ENCODE measurements at places on chromosomes 16 and 17. TPM values are rescaled to one million over a fixed set of nuclear protein-coding genes. Genes with fewer than 3 reads are reported as not detected.

GRCh38 chr17:2954898-2955445 lies 108.4 kb downstream of the OR1D5 start:
- peak; percentile 85 for DNase-seq

GRCh38 chr17:73799781-73800627 lies 155.8 kb upstream of the SDK2 start:
- no peak for DNase-seq

DNA sequence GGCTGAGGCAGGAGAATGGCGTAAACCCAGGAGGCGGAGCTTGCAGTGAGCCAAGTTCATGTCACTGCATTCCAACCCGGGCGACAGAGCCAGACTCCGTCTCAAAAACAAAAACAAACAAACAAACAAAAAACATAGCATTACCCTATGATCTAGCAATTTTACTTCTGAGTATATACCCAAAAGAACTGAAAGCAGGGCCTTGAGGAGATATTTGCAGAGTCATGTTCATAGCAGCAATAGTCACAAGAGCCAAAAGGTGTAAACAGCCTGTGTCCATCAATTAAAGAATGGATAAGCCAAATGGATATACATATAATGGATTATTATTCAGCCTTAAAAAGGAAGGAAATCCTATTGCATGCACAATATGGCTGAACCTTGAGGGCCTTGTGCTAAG lies 63.1 kb downstream of the TOM1L2 start:
- DNase-seq = no peak

- DNase-seq = no peak
Measured at GRCh38 chr17:73929860-73930430, 273.5 kb upstream of the RPL38 start.

- DNase-seq = no peak
Measured at GRCh38 chr17:28057731-28058246, 15.3 kb downstream of the NLK start.

DNA sequence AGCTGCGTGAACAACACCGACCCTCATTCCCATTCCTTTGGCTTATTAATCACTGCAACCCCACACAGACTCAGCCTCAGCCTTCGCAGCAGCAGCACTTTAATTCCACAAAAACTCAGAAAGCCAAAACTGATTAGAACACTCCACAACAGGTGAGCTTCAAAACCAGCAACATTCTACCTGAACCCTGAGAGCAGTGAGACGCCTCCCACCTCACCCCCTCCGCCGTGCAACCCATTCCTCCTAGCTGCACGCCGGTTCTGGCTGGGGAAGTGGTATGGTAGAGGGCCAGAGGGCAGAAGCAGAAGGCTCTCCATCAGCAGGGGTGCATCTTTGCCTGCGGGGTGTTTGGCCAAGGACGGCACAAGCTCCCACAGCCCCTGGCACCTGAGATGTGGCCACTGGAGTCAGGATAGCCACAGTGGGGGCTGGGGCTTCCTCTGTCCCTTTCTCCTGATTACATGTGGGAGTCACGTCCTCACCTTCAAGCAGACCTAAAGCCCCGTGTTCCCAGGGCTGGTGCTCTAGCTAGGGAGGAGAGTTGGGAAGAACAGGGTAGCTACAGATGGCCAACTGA lies 1.6 kb downstream of the BORCS6 start:
- no peak for DNase-seq

DNA sequence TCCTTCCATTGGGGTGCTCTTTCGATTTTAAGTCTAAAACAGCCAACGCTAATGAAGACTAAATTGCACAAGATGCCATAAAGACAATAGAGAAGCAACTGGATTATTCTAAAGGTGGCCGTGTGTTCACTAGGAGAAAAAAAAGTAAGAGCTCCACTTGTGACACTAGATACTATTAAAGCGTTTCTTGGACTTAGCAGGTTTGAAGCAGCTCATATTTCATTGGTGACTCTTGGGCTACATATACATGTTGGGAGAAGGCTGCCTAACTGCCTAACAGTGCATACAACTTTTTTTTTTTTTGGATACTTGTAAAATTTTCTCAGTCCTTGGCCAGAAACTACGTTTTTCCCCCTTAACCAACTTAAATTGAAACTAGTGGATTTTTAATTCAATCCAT lies 111.8 kb upstream of the NOG start:
- DNase-seq = no peak

CTRL gene
- total RNA-seq = 0.34 TPM

DNA sequence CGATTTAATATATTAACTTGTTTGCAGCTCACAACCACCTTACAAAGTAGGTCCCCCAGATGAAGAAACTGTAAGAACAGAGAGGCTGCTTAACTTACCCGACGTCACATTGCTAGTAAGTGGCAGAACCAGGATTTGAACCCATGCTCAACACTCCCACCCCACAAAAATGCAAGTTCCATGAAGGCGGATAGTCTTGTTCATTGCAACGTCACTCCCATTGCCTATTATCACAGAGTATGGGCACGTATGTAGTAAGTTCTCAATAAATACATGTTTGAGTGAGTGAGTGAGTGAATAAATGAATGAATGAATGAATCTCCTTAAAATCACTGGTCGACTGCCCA lies 1.1 kb downstream of the USP31 start:
- no peak for DNase-seq

GRCh38 chr17:72953621-72954020 lies 138.9 kb downstream of the SLC39A11 start:
- no peak for DNase-seq

DNA sequence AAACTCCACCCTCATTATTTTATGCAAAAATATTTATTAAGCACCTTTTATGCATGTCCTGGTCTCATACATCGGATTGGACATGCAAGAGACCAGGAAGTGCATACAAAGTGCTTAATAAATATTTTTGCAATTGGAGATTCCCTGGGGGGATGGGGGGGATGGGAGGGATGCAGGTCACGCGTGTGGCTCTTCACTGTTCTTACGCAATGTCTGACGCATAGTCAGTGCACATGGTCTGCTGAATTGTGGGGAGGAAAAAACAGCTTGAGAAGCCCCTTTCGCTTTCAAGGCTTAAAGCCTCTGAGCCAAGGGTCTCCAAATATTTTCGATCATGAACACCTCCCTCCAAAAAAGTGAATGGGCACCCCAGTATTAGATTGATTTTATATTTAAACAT lies 96.7 kb upstream of the XYLT1 start:
- DNase-seq = no peak

GRCh38 chr17:39765175-39765574 lies 27.4 kb downstream of the GRB7 start:
- DNase-seq = no peak

ABCC11 gene
- total RNA-seq = 0.29 TPM

DNA sequence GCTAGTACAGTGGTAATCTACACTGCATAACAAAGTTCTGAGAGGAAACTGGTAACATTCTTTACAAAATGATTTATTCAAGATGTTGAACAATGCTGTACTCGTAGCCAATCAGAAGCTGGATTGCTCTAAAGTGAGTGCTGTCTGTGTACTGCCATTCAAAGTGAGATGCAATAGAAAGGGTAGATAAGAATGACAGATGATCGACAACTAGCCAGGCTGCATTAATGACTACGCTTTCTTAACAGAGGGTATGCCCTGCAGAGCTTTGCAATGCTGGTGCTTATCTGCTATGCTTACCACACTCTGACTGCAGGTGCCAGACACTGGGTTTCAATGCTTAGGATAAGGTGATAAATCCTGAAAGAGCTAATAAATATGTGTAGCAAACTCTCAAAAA lies 46.1 kb upstream of the SLC25A19 start:
- no peak for DNase-seq

IKZF3 gene
- total RNA-seq = not detected

KARS1 gene
- 159 TPM for total RNA-seq

DNA sequence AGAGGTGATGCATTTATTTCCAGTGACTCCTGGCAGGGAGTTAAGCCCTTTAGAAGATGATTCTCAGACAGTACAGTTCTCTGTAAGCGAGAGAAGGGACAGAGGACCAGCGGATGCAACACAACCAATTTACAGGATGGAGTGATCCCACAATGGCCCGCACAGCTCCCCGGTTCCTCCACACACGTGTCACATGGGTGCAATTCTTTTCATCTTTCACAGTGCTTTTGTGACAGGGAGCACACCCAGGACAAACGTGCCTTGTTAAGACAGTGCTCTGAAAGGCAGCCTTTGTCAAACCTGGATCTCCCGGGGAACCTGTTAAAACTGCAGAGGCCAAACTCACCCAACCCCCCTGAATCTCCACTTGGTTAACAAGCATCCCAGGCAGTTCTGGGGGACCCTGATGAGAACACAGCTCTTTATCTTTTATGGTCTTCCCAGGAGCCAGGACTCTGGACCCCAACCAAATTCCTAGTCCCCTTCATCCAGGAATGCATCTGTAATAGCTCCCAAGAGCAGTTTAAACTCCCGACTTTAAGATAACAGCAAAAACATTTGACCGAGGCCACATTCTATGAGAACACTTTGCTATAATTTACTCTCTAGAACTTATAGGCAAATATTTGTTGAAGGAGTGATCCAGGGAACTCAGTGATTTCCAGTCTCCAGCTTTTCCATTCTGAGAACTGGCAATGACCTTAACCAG lies 134.9 kb upstream of the CDH5 start:
- DNase-seq = no peak

GRCh38 chr17:53092072-53092471 lies 730.7 kb upstream of the KIF2B start:
- DNase-seq = no peak

GRCh38 chr16:24288516-24288915 lies 32.4 kb downstream of the CACNG3 start:
- DNase-seq = no peak
